Stimulated activated CD4-positive, alpha-beta T cell treated with anti-CD3 and anti-CD28 coated beads, Interleukin-1b, Interleukin-23, amount 100 ng/mL, for 48 hours (primary cell): ENCODE measurements at places on chromosomes 2 and 18.

- no peak for DNase-seq
Observed at GRCh38 chr2:44186810-44187209, 18.1 kb downstream of the PPM1B start.

DNA sequence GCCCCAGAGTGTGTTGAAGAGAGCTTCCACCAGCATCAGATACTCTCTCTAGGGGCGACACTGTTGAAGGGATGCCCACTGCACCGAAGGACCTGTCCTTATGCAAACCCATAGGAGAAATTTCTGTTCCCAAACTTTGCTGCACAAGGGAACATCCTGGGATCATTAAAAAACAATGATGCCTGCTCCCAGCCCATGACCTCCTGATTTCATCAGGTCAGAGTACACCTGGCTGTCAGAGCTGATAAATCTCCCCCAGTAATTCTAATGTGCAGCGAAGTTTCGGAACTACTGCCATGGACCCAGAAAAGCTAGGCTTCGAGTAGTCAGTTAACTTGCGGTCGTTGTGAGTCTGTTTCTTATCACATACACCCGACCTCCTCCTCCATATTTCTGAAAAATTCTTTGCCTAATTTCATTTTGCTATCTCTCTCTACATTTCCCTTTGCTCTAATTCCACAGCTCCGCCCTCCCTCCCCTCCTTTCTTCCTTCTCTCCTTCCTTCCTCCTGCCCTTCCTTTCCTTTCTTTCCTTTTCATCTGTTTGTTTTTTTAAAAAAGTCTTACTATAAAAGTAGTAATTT, 18.8 kb downstream of the FAM124B start:
- no peak for DNase-seq

- DNase-seq, result no peak
Observed at GRCh38 chr2:215188078-215188477, 49.7 kb upstream of the ABCA12 start.

GRCh38 chr2:134778372-134778771, 59.6 kb upstream of the TMEM163 start:
- no peak for DNase-seq

DNA sequence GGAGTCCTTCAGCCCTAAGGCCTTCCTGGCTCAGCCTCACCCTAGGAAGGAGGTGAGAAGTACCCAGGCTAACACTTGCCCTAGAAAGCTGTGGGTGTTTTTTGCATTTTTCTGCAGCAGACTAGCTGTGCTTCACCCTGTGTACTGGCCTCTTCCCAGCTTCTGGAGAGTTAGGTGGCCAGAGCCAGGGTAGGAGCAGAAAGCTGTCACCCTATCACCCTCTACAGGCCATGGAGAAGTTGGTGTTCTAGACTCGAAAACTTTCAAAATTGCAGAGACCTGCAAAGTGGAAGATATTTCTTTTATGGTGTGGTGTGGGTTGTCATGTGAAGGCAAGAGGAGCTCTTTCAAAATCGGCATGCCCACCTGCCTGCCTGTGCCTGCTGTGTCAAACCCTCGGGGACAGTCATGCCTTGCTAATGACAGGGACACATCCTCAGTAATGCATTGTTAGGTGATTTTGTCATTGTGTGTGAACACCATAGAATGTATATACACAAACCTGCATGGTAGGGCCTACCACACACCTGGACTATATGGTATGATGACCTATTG, 29.8 kb downstream of the EHD3 start:
- no peak for DNase-seq

- no peak for DNase-seq
Observed at GRCh38 chr18:24656050-24656449, 195.6 kb downstream of the HRH4 start.

DNA sequence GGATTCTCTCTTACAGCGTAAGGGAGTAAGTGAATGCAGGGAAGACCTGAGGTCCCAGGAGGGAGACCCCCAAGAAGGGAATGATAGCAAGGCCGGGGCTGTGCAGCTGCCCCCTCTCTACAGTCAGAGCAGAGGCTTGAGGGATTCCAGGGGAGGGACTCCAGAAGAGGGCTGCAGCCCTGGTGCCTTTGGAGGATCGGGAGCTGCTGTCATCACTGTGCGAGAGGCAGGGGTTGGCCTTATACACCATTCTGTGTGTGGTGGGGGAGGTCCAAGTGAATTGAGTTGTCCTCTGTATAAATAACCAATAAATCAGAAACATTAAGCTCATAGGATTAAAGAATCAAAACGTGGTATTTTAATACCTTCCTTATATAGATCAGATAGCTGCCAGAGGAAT, 114.9 kb downstream of the GLI2 start:
- DNase-seq, result no peak

DNA sequence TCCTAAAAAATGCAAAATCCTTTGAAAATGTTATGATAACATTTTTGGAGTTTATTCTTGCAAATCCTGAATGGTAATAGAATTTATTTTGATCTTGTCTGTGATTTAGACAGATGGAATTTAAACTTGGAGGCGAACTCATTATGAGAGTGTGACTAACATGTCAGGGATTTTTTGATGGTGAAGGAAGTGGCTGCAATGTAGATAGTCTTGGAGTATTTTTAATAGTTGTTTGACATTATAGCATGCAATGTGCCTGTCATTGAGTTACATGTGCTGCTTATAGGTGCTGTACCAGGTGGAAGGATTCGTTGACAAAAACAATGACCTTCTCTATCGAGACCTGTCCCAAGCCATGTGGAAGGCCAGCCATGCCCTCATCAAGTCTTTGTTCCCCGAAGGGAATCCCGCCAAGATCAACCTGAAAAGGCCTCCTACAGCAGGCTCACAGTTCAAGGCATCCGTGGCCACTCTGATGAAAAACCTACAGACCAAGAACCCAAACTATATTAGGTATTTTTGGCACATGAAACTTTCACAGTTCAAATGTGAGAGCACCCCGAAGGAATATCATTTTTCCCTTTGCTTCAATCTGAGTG, 141.8 kb downstream of the MYO1B start:
- DNase-seq, result no peak

- DNase-seq, result no peak
Observed at GRCh38 chr18:48236822-48237221, 172.4 kb downstream of the ZBTB7C start.

DNA sequence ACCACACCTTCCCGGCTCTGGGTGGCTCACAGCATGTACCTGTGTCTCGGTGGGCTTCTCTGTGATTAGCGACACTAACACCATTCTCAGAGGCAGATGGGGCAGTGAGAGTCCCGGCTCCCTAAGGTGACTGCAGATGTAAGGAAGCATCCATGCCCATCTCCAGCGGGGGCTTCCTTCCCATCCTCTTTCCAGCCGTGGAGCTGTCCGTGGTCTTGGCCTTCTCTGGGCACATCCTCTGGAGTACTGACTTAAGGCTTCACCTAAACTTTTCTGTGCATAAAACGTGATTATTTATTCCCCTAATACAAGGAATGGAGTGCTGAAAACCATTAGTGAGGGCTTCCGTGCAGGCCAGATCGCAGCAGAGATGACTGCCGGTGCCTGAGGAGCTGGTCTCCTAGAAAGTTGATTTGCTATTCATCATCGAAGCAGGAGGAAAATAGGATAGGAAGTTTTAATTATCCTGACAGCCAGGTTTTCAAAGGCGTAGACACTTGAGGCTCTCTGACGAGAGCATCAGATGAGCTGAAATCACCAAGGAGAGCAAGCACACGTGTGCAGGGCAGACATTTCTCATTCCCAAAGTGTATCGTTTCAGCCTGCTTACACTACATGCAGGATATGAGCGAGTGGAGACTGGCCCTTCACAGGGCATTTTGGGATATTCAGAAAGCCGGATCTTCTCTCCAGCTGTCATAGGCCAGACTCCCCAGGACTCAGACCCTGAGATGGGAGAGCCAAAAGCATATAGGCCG, 186.1 kb upstream of the SALL3 start:
- DNase-seq, result no peak

DNA sequence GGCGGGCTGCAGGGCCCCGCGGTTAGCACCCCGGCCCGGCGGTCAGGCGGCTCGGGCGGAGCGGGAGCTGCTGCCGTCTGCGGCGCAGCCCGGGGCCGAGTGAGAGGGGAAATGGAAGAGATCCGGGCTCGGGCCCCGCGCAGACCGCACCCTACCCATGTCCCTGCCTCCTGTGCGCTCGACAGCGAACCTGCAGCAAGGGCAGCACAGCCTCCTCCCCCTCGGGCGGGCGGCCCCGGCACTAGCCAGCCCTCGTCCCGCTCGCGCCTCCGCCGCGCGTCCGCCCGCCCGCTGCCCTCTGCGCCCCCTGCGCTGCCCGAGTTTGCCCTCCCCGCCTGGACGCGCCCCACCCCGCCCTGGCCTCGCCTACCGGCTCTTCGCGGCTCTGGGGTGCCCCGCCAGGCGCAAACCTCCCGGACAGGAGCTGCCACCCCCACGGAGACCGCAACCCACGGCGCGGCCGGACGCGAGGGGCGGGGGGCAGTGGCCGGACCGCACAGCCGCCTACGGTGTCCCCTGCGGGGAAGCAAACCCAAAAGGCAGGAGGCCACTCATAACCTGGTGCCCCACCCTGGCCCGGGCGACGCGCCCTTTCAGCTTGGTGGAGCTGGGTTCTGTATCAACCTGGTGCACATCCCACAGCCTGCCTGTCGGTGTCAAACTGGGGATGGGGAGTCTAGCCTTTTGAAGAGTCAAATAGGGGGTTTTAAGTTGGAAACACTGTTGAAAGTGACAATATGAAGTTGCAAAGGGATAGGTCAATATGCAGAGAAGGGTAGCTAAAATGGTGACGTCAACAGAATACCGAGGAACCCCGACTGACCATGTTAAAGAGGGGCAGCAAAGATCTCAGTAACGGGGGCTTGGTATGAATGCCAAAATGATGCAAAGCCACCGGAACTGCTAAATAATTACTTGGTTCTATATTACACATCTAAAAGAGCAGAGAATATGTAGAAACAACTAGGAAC, at the start of gene IHH:
IHH (minus strand) TSS at position 101 of the 971 bp plus-strand sequence. CDS start 454 bp downstream, outside the sequence.
- no peak for DNase-seq

GRCh38 chr18:60404486-60405085, 32.0 kb upstream of the MC4R start:
- no peak for DNase-seq

DNA sequence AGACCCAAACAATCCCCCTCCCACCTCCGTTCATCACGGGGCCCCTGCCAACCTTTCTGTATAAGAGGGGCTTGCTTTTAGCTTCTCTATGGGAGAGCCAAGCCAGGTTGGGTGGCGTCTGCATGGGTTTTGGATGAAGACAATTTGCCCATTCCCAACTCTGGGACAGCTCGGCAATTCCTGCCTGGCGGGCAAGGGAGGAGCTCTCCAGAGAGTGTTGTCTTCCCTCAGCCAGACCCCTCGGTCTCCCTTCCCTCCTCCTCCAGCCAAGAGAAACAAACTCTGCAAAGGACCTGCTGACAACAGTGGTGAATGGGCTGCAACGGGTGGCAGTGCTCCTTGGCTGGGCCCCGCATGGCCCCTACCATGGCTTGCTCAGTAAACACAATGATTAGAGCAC, 267.2 kb upstream of the HDAC4 start:
- DNase-seq, result no peak

- no peak for DNase-seq
Observed at GRCh38 chr18:3983351-3983969, 471.6 kb downstream of the DLGAP1 start.

DNA sequence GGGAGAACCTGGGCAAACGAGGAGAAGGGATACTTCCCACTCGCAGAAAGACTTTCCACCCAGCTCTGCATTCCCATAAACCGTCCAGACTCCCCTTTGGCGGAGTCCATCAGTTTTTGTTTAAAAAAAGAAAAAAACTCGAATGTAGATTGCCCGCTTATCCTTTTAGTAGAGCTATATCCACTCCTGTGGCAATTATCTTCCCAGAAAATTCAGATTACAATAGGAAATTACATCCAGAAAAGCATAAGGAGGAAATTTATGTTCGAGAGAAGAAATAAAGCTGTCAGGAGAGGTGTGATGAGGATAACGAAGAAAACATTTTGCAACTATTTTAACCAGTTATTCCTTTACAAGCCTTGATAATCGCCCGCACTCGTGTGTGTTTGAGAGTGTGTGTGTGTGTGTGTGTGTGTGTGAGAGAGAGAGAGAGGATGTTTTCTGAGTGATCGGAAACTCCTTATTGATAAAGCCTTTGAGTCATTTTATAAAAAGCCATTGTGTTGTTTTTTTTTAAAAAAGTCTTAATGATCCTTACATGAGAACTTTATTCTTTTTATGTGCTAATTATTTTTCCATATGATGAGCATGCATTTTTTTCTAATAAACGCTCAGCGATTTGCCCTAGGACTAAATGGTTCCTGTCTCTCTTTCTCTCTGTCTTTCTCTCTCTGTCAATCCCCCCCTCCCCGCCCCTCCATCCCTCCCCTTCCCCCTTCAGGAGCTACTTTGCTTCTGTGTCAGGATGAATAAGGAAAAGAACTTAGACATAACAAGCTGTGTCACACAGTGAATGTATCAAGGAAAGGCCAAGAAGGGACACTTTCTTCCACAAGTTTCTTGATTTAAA, 1.1 kb upstream of the PPP3R1 start:
- DNase-seq, result no peak

DNA sequence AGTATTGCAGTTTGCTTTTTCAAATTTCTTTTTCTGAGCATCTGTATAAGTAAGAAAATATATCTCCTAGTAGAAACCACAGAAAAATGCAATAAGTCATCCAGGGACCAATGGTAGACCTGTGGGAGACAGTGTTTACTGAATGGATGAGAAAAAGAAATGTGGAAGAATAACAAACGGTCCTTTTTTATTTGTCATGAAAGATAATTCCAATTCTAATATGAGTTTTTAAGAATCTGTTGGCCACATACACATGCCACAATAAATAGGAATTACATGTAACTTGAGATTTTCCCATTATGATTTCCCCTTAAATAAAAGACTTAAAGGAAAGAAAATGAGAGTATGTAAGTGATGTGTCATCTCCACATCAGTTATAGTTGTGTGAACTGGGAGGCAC, 107.7 kb upstream of the RAB27B start:
- DNase-seq, result no peak

DNA sequence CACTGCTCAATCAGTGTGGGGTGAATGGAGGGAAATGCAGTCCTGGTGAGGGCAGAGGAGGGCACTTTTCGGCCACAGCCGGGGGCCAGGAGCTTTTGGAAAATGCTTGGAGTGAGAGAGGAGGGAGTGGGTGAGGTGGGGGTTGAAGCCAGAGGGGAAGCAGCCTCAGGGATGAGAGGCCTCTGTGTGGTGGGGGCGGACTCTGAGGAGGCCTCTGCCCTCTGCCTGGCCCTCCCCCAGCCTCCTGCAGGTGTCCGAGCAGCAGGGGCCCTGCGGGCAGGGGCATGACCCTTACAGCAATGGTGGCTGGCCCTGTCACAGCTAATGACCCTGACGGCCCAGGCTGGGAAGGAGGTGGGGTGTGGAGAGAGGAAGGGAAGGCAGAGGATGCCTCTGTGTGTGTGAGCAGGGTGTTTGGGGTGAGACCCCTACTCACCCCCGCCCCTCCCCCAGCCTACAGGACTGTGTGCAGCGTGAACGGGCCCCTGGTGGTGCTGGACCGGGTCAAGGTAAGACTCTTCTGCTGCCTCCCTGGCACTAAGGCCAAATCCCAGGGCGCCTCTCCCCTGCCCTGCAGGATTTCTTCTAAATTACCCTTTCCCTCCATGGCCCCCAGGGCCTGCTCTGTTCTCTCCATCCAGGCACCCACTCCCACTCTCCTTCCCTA, 7.6 kb downstream of the ATP6V1B1 start:
- DNase-seq, result no peak

GRCh38 chr2:28032816-28033215, 142.3 kb downstream of the BABAM2 start:
- no peak for DNase-seq
